ENCODE measurements at places on chromosomes 13 and 19. TPM values are rescaled to one million over a fixed set of nuclear protein-coding genes. Genes with fewer than 3 reads are reported as not detected.

DNA sequence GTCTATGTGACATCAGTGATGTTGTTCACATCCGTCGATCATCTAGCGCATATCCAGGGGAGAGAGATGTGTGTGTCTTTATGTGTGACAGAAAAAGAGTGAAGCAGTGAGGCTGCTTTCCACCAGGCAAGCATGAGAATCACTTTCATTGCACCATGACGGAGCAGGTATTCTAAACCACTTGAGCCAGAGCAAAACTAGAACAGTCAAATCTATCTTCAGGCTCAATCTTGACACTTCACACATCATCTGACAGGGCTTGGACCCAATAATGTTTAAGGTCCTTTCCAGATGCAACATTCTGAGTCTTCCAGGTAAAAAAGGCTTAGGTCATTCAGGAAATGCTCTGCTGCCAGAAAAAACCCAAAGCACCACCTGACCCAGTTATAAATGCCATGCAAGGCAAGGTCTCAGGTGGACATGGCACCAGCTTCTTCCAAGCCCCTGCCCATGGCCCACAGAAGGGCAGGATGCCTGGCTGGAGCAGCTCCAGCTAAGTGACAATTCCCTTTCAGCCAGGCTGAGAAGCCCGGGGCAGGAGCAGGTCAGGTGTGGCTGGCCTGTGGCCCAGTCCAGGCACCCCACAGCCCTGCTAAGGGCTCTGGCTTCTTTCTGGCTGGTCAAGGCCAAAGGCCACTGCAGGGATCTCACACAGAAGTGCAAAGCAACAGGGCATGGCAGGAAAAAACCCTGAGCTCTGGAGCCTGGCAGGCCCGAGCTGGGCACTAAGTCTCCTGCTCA lies 5.0 kb downstream of the ELAVL1 start:
- DNase-seq: no peak
- H3K4me3 ChIP-seq: no peak overlapping the region
- peak overlapping the region; percentile 45 for H3K27ac ChIP-seq
- H3K27me3 ChIP-seq: no peaks in the 10 kb centered on the region
- H3K36me3 ChIP-seq: no peaks in the 10 kb centered on the region

GRCh38 chr19:15633082-15633835 lies 7.4 kb upstream of the CYP4F3 start:
- H3K27ac ChIP-seq: no peak overlapping the region
- no peaks in the 10 kb centered on the region for H3K4me1 ChIP-seq
- no peak for DNase-seq
- no peak overlapping the region for H3K4me3 ChIP-seq
- no peaks in the 10 kb centered on the region for H3K27me3 ChIP-seq
- no peaks in the 10 kb centered on the region for H3K36me3 ChIP-seq

GRCh38 chr13:24313439-24313838 lies 4.1 kb downstream of the C1QTNF9 start:
- no peak for DNase-seq
- no peak overlapping the region for H3K4me3 ChIP-seq
- no peaks in the 10 kb centered on the region for H3K4me1 ChIP-seq
- H3K27me3 ChIP-seq: no peaks in the 10 kb centered on the region

DNA sequence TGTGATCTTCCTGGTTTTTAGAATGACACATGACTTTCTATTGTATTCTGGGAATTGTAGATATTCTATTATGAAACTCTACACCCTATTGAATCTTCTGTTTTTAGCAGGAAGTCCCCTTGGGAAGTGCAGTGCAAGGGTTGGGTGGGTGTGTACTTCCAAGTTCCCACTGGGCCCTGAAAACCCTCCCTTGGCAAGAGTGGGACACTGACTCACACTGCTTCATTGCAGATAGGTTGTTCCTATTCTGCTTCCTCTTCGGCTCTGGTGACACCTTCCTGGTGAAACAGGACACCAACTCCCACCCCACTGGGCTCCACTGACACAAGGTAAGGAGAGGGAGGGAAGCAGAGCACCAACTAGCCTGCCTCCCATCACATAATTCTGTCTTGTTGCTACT lies 121.8 kb downstream of the KCTD12 start:
- no peak overlapping the region for H3K27ac ChIP-seq
- H3K4me1 ChIP-seq: no peaks in the 10 kb centered on the region
- no peak for DNase-seq
- H3K27me3 ChIP-seq: no peaks in the 10 kb centered on the region
- no peaks in the 10 kb centered on the region for H3K36me3 ChIP-seq
- no peak overlapping the region for H3K4me3 ChIP-seq

DNA sequence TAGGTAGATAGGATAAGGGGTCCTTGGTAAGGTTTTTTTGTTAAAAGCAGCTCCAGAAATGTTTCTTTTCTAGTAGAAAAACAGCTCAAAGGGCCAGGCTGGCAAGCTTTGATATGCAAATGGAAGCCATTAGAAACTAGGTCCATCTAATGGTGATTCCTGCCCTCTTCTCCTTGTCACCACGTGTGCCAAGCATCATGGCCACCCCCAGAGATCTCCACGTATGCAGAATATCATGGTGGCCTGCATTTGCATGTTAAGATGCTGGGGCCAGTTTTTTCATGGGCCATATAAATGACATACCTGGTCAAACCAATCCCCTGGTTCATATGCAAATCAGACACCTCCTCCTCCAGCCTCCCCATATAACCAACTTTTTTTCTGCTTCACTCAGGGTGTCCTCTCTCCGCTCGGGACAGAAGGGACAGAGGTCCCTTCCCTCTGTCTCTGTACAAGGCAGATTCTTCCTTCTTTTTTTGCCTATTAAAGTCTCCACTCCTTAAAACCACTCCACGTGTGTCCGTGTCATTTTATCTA lies 1335.9 kb downstream of the UQCRFS1 start:
- no peak overlapping the region for H3K4me3 ChIP-seq
- no peaks in the 10 kb centered on the region for H3K27me3 ChIP-seq
- H3K4me1 ChIP-seq: no peaks in the 10 kb centered on the region
- H3K27ac ChIP-seq: no peak overlapping the region

- DNase-seq: peak; percentile 23
- no peaks in the 10 kb centered on the region for H3K4me1 ChIP-seq
- H3K36me3 ChIP-seq: no peaks in the 10 kb centered on the region
- no peak overlapping the region for H3K27ac ChIP-seq
These were observed 46.3 kb downstream of the CD320 start for GRCh38 chr19:8261881-8262280.

DNA sequence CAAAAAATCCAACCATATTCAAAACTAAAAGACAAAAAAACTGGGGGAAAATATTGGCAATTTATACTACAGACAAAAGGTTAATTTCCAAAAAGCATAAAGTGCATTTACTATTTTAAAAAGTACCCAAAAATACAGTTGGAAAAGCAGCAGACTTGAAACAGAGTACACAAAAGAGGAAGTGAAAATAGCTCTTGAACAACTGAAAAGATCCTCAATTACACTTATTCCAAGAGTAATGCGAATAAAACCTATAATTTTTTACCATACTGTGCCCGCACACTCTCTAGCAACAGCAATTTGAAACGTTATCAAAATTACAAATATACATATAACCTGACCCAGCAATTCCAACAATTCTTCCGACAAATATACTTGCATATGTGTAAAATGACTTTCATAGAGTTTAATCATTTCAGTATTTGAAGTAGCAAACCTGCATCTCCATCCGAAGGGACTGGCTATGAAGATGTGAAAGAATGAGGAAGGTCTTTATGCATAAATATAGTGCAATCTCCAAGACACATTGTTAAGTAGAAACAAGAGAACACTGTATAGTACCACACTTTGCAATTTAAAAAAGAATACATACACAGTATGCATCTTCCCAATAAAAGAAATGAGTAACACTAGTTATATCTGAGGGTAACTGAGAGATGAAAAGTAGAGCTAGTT lies 25.4 kb downstream of the ALG5 start:
- peaks cover 2% of the 10 kb centered on the region for H3K36me3 ChIP-seq
- no peak overlapping the region for H3K27ac ChIP-seq
- H3K27me3 ChIP-seq: no peaks in the 10 kb centered on the region
- no peak overlapping the region for H3K4me3 ChIP-seq

Gene ZNF555
- total RNA-seq: 6.2 TPM

Gene CCDC122
- 15.6 TPM for total RNA-seq

Gene SEMA6B
- 0.39 TPM for total RNA-seq

Gene ZNF677
- total RNA-seq: not detected

Gene CLDND2
- total RNA-seq: 1.6 TPM

Gene GNG14
- not detected for total RNA-seq

Measured in Caco-2 (cell line).